ENCODE measurements at places on chromosomes 2 and 18. TPM values are rescaled to one million over a fixed set of nuclear protein-coding genes. Genes with fewer than 3 reads are reported as not detected.

The GPAT2 gene
- total RNA-seq: 1.6 TPM

The ARMC9 gene
- 16.1 TPM for total RNA-seq

DNA sequence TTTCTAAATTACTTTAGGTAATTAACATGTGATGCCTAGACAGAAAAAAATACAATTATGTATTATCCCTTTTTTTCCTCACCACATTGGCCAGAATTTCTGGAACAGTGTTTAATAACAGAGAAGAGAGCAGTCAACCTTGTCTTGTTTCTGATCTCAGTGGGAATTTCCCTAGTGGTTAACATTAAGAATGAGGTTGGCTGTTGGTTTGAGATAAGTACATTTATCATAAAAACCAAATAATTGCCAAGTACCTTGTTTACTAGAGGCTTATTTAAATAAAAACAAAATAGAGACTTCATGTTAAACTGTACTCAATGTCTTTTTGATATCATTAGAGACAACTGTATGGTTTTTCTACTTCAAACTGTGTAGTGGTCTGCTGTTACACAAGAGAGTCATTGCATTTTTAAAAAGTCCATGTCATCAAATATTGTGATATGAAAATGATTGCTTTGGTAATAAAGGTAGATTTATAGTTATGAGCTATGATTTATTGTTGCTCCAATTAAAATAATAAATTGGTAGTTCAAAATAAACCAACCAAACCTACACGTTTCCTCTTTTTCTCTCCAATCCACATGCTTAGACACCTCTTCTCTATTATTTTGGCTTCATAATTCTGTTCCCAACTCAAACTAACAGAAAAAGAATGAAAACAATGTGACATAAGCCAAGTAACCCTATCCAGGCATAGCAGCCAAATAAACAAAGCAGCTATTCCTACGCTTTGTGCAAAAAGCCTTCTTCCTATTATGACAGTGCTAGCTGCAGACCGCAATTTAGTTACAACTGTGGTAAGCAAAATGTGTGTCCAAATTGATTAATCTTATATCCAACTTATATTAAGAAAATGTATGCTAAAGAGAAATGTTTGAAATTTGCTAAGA lies 20.9 kb upstream of the TANK start:
- DNase-seq: no peak

DNA sequence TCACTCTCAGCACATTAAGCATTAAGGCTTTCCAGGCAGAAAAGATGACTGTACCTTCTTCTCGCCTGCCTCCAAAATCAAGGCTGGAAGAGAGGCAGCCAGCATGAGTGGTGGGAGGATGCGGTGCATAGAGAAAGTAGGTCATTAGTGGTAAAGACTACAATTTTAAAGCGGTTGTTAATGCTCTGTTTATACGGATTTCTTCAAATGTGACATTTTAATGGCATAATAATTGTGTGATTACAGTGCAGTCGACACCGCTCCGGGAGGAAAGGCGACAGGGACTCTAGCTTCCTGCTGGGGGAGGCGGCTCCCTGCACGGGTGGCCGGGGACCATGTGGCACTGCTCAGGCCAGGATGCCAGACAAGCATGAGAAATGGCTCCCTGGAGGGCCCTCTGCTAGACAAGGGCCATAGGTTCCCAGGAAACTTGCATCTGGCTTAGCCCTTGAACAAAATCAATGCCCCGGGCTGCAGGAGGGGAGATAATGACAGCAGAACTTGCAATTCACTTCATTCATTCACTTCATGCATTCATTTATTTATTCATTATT lies 129.6 kb downstream of the GALNT14 start:
- no peak for DNase-seq

DNA sequence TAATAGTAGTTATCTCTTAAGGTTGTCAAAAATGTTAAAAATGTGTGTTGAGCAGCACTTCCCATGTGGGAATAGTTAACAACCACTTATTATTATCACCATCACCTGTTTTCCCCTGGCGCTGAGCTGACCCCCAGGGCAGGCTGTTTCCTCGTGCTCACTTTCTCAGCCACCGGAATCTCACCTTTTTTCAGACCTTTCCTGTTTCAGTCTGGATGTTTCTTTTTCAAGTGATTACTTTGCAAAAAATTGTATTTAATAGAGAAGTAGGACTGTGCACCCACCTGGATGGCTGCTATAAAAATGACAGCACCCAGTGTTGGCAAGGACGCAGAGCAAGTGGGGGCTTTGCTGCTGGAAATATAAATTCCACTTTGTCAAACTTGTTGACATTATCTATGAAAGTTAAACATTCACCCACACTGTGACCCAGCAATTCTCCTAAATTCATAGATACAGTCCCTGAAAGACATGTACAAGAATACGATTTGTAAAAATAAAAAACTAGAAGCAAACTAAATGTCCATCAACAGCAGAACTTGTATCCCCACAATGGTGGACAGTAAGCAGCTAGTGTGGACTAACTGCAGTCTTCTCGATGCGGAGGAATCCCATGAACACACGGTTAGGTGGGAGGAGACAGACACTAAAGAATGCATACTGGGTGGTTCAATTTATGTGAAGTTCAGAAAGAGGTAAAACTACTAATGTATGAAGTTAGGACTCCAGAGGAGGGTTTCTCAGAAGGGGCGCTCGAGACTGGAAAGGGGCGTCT lies 66.5 kb downstream of the SOWAHC start:
- DNase-seq: no peak

GRCh38 chr2:221484761-221485502 lies 87.2 kb downstream of the EPHA4 start:
- no peak for DNase-seq
